ENCODE measurements at places on chromosomes 7 and 10.

DNA sequence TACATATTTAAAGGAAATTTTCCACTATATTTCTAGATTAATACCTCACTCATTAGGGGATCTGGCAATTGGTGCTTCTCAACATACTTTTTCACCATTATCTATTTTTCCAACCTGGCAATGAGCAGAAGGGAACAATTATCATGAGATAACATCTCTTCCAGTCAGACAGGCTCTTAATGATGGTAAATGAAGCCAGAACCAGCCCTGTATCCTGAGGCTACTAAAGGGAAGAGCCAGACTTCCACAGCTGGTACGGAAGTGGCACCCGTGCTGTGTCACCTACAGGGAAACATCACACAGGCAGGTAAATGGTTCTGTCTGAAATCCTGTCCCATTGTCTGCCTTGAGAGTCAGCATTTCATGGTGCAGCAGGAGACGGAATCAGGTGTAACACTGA is 75.9 kb downstream of the ELMO1 start:
- DNase-seq = no peak

GRCh38 chr7:106584914-106585759 is 75.8 kb downstream of the CCDC71L start:
- no peak for DNase-seq

GRCh38 chr10:122057841-122058413 is 69.0 kb downstream of the TACC2 start:
- DNase-seq = no peak

DNA sequence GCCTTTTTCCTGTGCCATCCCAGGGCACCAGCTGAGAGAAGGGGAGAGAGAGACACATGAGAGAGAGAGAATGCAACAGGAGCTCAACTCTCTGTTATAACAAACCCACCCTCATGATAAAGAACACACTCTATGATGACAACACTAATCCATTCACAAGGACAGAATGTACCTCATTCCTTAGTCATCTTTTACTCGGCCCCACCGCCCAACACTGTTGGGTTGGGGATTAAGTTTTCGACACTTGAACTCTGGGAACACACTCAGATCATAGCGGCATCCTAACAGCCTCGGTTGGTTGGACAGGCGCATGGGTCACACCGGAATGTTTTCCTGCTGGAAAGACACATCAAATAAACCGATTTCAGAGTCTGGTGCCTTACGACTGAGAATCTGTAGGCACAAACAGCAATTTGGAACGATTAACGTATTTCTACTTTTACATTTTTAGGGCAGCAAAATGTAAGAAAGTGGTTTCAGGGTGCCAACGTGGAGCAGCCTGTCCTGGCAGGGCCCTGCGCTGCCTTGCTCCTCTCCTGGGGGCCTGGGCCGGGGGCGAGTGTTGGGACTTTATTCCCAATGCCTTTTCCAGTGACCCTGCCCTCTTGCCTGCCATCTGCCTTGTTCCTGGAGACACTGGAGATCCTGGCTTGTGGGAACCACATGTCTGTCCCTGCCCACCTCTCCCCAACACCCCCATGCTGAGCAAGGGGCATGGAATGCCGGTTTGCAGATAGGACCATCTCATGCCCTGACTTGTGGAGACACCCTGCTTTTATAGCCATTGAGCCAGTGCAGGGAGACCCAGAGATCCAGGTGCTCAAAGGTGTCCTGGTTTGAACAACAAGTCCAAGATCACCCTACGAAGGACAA is 287.0 kb downstream of the TCERG1L start:
- DNase-seq = no peak

GRCh38 chr7:92813390-92814024 is 22.9 kb downstream of the CDK6 start:
- no peak for DNase-seq
